IMR-90 (cell line): ENCODE measurements at places on chromosomes 13 and 19.

- no peak for DNase-seq
Measured at GRCh38 chr13:45416516-45417128, 1.6 kb downstream of the SLC25A30 start.

GRCh38 chr13:108225440-108225839, 7.2 kb downstream of the ABHD13 start:
- DNase-seq = no peak

DNA sequence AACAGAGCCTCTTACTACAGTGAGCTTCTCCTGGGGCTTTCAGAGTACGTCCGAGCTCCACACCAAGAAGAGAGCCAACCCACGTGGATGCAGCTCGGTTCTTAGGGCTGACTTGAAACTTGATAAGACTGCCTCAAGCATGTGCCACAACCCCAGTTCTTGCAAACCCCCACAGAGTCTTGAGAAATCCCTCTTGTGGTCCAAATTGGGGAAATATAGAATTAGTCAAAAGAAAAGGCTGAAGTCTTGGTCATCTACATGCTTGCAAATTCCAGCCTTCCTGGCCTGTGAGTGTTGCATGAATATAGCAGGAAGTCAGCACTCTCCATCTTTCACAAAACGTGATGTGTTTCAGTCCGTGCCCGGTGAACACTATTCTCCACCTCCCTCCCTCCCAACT, 95.2 kb downstream of the GGACT start:
- DNase-seq = no peak

DNA sequence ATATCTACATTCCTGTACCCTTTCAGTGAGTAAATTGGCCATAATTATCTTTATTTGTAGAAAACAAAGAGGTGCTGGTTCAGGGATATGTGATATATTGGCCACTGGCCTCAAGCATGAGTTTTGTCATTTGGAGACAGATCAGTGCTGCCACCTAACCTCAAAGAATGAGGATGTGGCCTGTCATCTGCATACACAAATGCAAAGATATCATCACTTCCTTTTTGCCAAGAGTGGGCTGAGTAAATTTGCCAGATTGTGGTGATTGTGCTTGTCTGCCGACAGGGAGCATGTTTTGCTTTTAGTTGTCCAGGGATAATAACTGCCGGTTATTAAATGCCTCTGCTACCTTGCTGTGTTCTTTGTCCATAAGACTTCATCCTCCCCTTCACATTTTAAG, 44.2 kb downstream of the WASF3 start:
- DNase-seq = peak; percentile 59
